ENCODE measurements at places on chromosomes 1 and 21.

GRCh38 chr1:231460614-231461013 lies 38.5 kb upstream of the EGLN1 start:
- DNase-seq: no peak

DNA sequence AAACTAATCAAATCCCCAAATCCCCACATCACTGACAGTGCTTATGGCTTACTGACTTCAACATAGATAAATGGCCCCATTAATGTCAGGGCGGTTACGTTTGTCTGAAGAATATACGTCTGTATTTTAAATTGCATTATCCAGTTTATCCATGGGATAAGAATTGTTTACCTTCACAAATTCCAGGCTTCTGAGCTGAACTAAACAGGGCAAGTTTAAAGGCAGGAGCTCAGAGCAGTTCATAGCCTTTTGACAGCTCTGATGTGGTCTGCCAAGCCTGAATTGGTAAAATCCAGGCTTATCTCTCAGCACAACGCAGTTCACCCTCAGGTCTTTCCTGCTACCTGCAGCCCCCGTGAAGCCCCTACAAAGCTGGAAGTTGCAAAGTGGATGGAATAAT lies 79.5 kb upstream of the GREM2 start:
- no peak for DNase-seq

DNA sequence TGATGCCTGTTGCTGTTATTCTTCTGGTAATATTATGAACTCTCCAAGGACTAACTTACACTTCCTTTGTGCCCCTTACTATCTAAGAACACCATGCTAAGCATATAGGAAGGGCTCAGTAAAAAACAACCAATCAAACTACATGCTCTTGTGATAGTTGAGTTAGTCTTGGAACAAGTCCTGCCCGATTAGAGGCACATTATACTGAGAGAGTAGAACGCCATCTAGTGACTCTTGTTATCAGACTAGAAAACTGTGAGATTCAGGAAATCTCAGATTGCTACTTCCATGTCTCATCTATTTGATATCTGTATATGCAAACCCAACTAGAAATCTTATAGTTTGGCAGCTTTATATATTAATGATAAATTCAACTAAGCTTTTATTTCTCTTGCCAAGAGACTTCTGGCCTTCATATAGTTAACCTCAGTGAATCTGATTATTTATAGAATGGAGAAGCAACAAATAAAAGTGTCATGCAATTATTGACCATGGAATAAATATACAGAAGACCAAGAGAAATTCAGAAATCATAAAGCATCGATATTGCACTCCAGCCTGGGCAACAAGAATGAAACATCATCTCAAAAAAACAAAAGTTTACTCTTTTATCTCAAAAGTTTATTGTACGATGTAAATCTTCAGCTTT lies 7.8 kb upstream of the SRRM1 start:
- DNase-seq: no peak

- no peak for DNase-seq
These were observed 593.3 kb upstream of the NCAM2 start for GRCh38 chr21:20404915-20405314.

DNA sequence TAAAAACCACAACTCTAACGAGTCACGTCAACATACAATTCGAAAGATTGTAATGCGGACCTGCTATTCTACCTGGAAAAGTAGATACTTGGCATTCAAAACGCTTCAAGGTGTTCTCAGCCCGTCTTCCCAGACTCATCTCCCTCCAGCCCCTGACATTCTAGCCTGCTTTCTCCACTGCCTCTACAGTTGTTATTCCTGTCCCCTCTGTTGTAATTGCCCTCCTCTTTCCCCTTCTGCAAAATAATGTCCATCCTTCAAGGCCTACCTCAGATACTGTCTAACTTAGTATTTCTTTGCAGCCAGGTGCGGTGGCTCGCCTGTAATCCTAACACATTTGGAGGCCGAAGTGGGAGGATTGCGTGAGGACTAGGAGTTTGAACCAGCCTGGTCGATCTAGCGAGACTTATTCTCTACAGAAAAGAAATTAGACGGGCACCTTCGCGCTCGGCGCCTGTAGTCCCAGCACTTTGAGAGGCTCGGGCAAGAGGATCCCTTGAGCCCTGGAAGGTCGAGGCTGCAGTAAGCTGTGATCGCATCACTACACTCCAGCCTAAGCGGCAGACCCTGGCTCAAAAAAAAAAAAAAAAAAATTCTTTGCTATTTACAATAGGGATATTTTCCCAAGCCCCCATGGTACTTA lies 756 bp upstream of the RBM34 start:
- no peak for DNase-seq

- no peak for DNase-seq
These were observed 123.8 kb upstream of the IVNS1ABP start for GRCh38 chr1:185440877-185441276.

GRCh38 chr1:220344745-220345144 lies 72.5 kb upstream of the RAB3GAP2 start:
- DNase-seq: no peak

DNA sequence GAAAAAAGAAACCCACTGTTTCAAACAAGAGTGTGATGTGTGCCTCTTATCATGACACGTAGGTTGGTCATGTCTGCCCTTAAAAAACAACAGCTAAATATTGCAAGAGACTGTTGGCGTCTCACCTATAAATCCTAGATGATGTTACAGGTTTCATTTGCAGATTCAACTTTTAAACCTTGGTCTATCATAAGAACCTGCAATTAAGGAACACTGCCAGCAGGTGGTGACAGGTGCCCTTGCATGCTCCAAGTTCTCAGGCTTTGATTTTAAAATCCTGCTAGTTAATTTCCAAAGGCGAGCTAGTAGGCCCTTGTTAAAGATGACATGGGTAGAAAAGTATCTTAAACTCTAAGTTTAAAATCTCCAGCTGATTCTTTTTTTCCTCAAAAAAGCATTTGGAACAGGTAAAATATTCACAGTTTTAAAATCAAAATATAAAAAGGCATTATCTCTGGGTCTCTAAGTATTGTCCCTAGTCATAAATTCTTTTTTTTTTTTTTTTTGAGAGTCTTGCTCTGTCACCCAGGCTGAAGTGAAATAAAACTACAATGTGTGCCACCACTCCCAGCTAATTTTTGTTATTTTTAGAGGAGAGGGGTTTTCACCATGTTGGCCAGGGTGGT lies 39.1 kb downstream of the CLSTN1 start:
- DNase-seq: no peak

DNA sequence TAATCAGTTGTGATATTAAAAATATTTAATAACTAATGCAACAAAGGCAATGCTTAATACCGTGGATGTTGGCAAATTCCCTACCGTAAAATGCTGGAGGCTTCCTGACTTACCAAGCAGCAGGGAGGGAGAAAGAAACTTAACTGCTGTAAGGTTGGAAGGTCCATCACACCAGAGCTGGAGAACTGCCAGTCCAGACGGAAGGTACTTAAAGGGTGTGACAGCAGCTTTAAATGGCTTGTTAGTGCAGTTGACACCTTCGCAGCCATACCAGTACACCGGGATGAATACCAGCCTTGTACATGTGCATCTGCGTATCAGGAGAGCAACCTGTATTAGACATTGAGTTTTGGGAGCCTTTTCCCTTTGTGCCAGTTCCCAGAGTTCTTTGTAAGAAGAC lies 269.5 kb upstream of the NCAM2 start:
- no peak for DNase-seq

DNA sequence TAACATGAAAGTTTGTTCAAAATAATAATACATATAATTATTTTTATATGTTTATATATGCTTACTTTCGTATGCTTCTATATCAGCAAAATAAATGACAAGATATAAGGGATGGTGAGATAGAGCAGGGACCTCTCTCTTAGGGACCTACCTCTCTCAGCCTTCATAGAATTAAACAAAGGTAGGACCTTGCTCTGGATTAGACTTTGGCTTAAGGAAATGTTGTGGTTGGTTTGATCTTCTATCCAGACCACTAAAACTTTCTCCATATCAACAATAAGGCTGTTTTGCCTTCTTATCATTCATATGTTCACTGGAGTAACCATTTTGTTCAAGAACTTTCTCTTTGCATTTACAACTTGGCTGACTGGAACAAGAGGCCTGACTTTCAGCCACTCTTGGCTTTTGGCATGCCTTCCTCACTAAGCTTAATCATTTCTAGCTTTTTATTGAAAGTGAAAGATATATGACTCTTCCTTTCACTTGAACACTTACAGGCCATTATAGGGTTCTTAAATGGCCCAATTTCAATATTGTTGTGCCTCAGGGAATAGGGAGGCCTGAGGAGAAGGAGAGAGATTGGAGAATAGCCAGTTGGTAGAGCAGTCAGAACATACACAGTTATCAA lies 14.4 kb downstream of the FRRS1 start:
- no peak for DNase-seq

DNA sequence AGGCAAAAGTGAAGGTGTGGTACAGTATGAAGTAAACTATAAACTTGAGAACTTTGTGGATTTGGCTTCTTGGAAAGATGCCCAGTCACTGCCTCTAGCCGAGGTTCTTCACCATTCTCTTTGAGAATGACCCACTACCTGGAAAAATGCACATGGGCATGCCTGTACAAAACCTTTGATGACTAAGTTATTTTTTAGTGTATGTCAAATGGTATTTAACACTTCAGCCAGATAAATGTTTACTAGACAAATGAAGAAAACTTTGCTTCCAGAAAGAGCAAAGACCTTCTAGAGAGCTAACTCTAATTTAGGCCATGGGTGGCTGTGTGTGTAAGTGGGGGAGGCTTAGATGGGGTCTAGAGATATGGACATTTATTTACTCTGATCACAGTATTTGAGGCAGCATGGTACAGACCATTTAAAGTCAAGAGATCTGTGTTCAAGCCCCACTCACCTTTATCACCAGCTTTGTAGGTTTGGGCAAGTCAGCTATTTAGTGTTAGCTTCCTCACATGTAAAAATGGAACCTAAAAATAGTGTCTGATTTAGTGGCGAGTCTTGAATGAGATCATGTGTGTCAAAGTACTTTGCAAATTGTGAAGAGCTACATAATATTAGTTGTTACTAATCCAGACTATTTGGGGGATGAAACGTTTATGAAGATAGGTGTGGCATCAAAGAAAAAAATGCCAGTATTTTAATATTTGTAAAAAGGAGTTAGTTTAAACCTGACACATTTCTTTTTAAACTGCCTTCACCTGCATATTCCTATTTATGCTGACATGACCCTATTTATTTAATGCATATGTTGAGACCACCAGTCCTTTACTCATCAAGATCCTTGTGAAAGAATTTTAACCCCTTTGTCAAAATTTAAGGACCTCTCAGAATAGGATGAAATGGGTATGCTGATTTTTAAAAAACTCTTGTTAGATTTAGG lies 20.2 kb downstream of the NFYC start:
- DNase-seq: no peak

DNA sequence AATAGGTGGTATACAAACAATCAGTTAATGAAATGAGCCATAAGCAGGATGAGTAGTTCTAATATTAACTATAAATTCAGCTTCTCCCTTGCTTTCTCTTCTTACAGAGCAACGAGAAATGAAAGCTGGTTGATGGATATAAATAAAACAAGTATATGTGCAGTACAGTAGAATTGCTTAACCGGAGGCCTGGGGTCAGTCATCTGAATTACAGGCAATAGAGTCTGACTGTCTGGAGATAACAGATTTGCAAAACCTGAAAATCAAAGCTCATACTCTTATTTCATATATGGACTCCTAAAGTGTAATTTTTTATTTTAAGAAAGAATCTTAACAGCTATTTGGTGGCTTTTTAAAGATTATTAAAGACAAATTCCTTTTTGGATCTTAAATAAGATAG lies 43.1 kb upstream of the SGIP1 start:
- no peak for DNase-seq

GRCh38 chr1:198549866-198550265 lies 9.4 kb upstream of the ATP6V1G3 start:
- no peak for DNase-seq

GRCh38 chr1:38528623-38529022 lies 330.9 kb downstream of the RRAGC start:
- no peak for DNase-seq

- DNase-seq: no peak
These were observed at the start of gene CRABP2 for GRCh38 chr1:156705321-156705917. CRABP2 (minus strand) TSS chr1:156705583; CDS start chr1:156705446, 137 bp downstream.

- no peak for DNase-seq
These were observed 9.9 kb upstream of the GPR25 start for GRCh38 chr1:200862713-200863415.

- DNase-seq: no peak
These were observed 8.5 kb downstream of the DIO1 start for GRCh38 chr1:53902235-53903138.

- DNase-seq: no peak
These were observed 29.3 kb downstream of the CRYZ start for GRCh38 chr1:74703386-74704182.

- DNase-seq: no peak
These were observed 92.7 kb downstream of the ESRRG start for GRCh38 chr1:216630532-216630931.

DNA sequence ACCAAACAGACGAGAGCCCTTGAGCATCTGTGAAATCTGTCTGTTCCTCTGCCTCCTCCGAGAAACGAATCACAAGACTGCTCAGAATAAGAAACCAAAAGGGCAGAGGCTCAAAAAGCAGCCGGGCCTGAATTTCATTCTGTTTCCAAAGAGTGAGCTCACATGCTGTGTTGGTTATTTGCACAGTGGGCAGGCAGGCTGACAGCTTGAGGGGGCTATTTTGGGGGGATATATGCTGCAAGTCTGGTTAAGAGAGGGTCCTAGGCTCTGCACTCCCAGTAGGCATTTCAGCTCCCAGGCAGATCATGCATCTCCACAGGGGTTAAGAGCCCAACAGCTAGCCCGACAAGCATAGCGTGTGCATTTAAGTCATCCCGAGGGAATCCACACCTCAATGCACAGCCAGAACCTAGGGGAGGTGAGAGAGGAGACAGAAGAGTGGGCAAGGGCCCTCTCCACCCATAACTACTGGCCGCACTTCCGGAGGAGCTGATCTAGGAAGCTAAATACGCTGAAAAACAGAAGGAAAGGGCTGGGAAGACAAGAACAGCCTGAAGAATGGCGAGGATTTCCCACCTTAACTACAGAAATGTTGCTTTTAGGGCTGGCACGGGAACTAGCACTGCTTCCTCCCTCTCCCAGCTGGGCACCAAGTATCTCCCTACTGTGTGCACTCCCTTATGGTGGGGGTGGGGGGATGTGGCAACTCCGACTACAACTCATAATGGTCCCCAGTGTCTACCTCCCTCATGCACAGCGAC lies 3.7 kb downstream of the PGBD5 start:
- DNase-seq: no peak
